ENCODE measurements at places on chromosomes 7 and 10.

DNA sequence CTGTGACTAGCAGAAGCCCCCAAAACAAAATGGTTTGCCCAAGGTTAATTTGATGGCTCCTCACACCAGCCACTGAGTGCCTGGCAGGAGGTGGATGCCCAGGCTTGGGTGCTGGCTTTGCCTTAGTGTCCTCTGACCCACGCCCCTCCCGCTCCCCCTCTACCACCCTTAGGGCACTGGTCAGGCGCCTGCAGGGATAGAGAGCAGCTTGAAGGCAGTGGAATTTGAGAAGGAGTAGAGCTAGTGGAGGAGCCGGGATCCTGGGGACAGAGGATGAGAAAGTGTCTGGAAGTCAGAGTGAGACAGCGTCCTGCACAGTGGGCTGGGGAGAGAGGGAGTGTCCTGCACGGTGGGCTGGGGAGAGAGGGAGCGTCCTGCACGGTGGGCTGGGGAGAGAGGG, 139.4 kb downstream of the DNAJB6 start:
- no peak for DNase-seq

DNA sequence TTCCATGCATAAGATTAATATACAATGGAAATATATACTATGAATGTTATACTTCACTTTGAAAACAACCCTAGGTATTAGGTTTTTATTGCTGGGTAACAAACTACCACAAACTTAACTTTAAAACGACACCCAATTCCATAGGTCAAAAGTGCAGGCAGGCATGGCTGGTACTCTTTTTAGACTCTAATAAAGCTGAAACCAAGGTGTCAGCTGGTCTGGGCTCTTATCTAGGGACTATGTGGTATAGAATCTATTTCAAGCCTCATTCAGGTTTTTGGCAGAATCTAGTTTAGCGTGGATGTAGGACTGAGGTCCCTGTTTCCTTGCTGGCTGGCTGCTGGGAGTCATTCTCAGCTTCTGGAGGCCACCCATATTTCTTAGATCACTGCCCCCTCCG, 65.0 kb upstream of the TMEM168 start:
- no peak for DNase-seq

DNA sequence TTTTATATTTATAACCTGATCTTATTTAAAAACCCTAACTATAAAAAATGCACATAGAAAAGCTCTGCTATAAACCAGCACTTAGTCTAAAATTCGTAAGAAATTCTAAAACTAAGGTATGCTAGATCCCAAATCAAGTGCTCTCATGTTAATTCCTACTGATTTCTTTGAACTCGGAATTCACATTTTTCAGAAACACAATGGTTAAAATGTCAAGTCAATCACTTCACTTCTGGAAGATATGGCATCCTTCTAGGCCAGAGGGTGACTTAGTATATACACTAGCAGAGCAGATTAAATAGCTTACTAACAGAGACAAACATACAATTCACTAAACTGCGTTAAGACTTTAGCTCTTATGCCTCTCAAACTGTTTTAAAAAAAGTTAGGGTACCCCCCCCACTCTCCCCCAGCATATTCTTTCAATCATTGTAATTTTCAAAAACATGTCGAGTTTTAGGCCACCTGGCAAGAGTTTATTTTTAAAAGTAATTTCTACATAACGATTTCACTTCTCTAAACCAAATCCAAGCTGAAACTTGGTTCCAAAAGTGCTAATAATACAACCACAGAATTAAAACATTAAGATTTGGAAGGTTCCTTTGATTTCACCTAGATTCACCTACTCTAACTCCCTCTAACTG, 129.4 kb downstream of the NRBF2 start:
- no peak for DNase-seq

- DNase-seq = no peak
Observed at GRCh38 chr10:130242513-130242912, 106.3 kb downstream of the GLRX3 start.

DNA sequence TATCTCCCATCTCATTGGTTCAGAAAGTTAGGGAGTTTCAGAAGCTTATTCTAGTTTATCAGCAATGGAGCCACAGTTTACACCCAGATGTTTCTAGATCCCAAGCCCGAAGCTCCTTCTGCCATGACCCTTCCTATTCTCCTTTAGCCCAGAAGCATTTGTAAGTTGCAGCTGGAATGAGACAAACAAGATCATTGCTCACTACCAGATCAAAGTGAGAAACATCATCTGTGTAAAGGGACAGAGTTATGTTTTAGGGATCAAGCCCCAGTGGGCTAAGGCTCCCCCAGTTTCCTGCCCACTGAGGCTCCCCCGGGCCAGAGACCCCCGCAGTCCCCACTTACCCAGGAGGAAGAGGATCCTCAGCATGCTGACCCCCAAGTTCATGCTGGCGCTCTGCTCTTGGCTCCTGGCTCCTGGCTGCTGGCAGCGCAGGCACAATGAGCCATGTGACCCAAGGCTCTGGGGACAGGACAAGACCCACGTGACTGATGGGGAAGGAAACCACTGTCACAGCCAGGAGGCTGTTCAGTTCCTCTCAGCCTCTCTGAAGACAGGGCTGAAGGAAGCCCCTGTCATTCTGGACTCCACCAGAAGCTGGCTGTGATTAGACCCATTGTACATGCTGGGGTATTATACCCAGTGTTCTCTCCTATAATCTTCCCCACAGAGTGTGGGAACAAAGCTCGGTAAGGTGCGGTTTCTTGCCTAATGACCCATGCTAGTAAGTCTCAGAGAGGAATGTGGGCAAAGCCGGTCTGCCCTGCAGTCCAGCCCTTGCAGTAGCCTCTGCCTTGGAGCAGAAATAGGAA, at the start of gene TMEM273:
TMEM273 (minus strand) TSS at position 442 of the 812 bp plus-strand sequence; CDS start at position 387, 55 bp downstream.
- no peak for DNase-seq

- no peak for DNase-seq
Observed at GRCh38 chr10:103493362-103493915, at the start of gene NEURL1. TSS of gene NEURL1 (plus strand) at chr10:103493705. CDS start at chr10:103494388, 683 bp downstream.

GRCh38 chr7:155741082-155741481, 71.2 kb downstream of the SHH start:
- DNase-seq = no peak

GRCh38 chr10:69866688-69867461, 65.2 kb downstream of the COL13A1 start:
- no peak for DNase-seq

GRCh38 chr7:129713544-129713943, 102.0 kb downstream of the NRF1 start:
- DNase-seq = no peak

- DNase-seq = no peak
Observed at GRCh38 chr7:132446666-132447278, 129.5 kb downstream of the PLXNA4 start.

DNA sequence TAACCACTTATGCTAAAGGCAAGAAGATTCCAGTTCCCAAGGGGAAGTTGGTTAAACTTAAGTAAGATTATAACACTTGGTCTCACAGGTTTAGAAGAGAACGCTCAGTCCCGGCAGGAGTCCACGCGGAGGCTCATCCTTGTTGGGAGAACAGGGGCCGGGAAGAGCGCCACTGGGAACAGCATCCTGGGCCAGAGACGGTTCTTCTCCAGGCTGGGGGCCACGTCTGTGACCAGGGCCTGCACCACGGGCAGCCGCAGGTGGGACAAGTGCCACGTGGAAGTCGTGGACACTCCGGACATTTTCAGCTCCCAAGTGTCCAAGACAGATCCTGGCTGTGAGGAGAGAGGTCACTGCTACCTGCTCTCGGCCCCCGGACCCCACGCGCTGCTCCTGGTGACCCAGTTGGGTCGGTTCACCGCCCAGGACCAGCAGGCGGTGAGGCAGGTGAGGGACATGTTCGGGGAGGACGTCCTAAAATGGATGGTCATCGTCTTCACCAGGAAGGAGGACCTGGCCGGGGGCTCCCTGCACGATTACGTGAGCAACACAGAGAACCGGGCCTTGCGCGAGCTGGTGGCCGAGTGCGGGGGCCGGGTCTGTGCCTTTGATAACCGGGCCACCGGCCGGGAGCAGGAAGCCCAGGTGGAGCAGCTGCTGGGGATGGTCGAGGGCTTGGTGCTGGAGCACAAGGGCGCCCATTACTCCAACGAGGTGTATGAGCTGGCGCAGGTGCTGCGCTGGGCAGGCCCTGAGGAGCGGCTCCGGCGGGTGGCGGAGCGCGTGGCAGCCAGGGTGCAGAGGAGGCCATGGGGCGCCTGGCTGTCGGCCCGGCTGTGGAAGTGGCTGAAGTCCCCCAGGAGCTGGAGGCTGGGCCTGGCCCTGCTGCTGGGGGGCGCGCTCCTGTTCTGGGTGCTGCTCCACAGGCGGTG, 3.8 kb downstream of the GIMAP1 start:
- no peak for DNase-seq

GRCh38 chr10:44377651-44378310, 7.1 kb downstream of the CXCL12 start:
- DNase-seq = no peak

DNA sequence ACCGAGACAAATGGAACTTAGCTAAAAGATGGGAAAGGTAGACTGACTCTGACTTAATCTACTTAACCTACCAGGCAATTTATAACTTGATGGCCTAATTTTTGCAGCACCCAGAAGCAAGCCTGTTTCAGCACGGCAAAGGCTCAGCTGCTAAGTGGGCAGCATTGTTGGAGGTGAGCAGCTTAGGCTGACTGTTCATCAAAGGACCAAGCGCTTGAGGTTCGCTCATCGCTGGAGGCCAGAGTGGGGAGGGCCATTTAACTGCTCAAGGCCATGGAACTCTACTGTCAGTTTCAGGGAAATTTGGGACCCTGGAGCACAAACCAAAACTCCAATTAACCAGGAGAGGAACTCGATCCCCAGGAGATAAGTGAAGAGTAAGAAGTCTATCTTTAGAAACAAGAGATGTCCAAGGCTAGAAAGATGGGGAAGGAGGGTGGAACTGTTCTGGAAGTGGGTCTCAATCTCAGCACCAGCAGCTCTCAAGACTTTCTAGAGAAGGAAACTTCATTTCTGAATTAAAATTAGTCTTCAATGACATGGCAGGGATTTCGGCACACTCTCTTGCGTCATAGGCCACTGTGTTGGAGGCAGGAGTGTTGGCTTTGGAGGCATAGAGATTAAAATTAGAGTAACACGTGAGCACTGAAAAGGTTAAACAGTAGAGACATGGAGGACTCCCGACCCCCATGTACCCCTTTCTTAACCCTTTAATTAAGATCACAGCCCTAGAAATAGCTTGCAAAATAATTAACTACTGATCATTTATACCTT, 43.1 kb downstream of the EGFR start:
- DNase-seq = no peak

DNA sequence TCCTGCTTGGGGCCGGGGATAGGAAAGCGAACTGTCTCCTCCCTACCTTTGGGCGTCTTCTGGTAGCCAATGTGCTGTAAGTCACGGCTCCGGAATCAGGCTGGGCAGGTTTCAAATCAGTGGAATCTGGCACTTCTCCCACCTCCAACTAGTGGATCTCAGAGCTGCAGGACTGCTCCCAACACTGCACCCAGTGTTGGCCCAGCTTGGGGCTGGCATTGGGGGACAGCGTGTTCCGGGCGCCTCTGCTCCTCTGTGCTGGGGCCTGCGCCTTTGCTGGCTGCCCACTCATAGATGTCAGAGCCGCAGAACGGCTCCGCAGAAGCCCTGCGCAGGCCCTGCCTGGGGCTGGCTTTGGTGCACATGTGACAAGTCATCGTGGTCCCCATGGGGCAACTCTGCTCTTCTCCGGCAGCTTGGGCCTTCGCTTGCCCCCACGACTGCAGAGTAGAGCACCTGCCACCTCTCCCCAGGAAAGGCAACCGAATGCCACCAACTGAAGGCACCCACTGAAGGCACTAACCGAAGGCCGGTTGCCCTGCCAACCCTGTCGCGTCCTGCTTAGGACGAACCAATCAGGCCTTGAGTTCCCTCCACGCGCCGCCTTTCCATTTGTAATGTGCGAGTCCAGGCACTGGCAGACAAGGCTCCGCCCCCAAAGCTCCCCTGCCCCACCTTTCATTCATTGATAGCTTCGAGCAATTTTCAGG, 85.5 kb upstream of the ABI1 start:
- DNase-seq = peak; percentile 57

DNA sequence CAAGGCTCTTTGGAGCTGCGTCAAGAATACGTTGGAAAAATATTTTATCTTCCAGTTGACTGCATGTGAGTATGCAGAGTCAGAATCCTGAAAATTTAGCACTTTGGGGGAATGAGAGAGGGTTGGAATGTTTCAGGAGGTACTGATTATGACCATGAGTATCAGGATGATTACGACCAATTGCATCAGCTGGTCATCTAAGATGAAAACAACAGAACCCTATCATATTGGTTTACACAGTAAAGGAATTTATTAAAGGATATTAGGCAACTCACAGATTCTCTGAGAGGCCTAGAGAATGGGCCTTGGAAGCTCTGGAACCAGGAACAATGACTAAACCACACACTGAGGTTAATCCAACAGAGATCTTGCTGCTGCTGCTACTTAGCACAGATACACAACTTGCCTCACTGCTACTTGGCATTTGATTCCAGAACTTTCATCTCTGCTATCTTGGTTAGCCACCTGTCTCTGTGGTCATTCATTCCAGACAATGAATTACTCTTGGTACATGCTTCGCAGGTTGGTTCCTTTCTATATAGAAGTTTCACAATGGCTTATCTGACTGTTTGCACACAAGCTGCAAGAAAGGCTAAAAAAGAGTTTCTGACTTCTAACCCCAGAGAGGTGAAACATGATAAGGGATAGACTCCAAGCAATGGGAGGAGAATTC, 68.0 kb upstream of the CTTNBP2 start:
- DNase-seq = no peak

DNA sequence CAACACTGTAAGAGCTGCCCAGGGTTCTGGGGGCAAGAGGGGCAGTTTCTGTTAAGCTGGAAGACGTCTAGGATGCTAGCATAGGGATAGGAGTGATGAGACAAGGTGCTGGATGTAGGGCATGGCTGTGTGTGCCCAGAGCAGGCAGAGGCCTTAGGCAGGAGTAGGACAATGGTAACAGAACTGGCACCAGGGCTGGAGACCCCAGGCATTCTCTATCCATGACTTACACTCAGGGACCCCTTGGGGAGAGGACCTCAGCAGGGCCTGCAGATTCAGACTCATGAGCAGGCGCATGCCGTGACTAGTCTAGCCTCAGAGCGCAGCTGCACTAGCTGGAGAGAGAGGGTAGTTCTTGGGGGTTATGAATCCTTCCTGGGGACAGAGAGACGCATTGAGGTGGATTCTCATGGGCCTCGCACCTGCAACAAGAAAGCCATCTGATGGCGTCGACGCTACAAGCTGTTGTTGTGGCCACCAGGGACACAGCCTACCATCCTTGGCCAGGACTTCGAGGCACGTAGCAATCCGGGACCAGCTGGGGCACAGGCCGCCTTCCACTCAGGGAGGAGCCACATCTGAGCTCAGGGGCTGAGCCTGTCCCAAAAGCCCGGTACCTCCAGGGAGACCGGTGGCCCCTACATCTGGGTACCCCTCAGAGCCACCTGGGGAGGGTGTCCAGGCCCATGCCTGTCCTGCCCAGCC, 474.1 kb downstream of the PTPRN2 start:
- DNase-seq = no peak

GRCh38 chr10:9547936-9548904, 1469.5 kb upstream of the CELF2 start:
- DNase-seq = no peak

GRCh38 chr7:114986190-114987180, 64.6 kb downstream of the MDFIC start:
- DNase-seq = no peak
